ENCODE measurements at places on chromosomes 4 and X.
A peak's percentile ranks its signal among the peaks of the same experiment; 100 is the strongest.

DNA sequence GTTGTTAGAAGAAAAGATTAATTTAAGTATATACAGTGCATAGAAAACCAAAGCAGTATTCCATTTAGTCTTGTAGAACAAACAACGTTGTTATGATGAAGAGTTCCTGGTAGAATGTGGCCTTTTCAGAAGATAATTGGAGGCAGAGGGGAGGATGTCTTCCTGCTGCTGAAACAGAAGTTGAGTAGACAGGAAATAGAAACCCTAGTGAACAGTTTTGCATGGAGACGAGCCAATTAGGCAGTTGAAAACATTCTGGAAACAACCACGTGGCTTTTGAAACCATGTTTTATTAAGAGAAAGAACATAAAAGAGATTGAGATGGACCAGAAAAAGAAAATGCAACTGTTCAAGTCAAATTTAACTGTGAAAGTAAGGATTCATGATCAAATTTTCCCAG lies 325.2 kb downstream of the CAMK2D start:
- peaks cover 11% of the 10 kb centered on the region for H3K4me1 ChIP-seq
- no peak overlapping the region for H3K4me3 ChIP-seq
- H3K36me3 ChIP-seq: no peaks in the 10 kb centered on the region
- H3K27ac ChIP-seq: no peak overlapping the region
- DNase-seq: peak; percentile 11

- H3K27ac ChIP-seq: no peak overlapping the region
- no peaks in the 10 kb centered on the region for H3K36me3 ChIP-seq
- no peak overlapping the region for H3K4me3 ChIP-seq
These were observed 30.9 kb upstream of the GLRA3 start for GRCh38 chr4:174859904-174860303.

DNA sequence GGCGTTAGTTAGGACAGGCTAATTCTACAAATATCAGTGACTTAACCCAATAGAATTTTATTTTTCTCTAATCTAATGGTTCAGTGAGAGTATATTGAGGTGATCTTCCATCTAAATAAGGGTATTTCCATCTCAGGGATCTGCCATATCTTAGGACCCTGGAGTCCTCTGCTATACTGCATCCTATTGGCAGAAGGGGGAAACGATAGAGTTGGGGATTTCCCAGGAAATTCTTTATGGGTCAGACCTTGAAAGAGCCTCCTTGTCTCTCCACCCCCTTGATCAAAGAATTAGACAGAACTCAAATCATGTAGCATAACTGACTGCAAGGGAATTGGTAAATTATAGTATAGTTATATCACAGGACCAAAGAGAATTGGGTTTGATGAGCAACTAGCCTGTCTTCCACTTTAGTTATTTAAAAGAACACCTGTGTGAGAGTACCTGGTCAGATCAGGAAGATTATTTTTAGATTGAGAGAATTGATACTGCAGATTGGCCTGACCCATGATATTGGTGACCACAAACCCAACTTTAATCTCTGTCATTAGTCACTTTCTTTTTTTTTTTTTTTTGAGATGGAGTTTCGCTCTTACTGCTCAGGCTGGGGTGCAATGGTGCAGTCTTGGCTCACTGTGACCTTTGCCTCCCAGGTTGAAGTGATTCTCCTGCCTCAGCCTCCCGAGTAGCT lies 25.6 kb downstream of the SMARCA5 start:
- no peak overlapping the region for H3K4me3 ChIP-seq
- no peak for DNase-seq
- peaks cover 99% of the 10 kb centered on the region for H3K36me3 ChIP-seq
- H3K27ac ChIP-seq: no peak overlapping the region

DNA sequence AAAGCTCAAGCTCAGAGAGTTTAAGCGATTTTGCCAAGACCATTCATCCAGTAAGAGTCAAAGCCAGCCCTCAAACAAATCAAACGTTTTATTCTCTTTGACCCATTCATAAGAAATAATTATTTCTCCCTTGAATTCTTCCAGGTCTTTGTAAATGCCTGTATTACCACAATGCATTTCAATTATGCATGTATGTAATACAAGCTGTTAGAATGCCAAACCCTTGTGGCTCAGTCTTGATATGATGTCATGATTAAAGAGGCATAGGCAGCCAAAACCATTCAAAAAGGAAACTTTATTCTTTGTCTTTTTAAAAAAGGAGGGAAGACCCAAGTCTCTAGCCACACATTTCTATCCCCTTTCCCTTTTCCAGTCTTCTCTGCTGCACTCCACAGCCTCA lies 56.5 kb upstream of the PGM2 start:
- no peak overlapping the region for H3K27ac ChIP-seq
- no peaks in the 10 kb centered on the region for H3K4me1 ChIP-seq
- no peak for DNase-seq
- H3K4me3 ChIP-seq: no peak overlapping the region
- no peaks in the 10 kb centered on the region for H3K27me3 ChIP-seq
- H3K36me3 ChIP-seq: no peaks in the 10 kb centered on the region

GRCh38 chr4:27223326-27223725 lies 362.7 kb downstream of the STIM2 start:
- no peak for DNase-seq
- no peaks in the 10 kb centered on the region for H3K27me3 ChIP-seq
- H3K4me1 ChIP-seq: no peaks in the 10 kb centered on the region
- H3K4me3 ChIP-seq: no peak overlapping the region

GRCh38 chr4:86522349-86522748 lies 71.8 kb upstream of the PTPN13 start:
- no peak overlapping the region for H3K27ac ChIP-seq
- no peaks in the 10 kb centered on the region for H3K27me3 ChIP-seq
- H3K4me1 ChIP-seq: no peaks in the 10 kb centered on the region
- DNase-seq: no peak
